Muscle of arm (tissue), 14 donors: ENCODE measurements at places on chromosomes 11 and 22.

DNA sequence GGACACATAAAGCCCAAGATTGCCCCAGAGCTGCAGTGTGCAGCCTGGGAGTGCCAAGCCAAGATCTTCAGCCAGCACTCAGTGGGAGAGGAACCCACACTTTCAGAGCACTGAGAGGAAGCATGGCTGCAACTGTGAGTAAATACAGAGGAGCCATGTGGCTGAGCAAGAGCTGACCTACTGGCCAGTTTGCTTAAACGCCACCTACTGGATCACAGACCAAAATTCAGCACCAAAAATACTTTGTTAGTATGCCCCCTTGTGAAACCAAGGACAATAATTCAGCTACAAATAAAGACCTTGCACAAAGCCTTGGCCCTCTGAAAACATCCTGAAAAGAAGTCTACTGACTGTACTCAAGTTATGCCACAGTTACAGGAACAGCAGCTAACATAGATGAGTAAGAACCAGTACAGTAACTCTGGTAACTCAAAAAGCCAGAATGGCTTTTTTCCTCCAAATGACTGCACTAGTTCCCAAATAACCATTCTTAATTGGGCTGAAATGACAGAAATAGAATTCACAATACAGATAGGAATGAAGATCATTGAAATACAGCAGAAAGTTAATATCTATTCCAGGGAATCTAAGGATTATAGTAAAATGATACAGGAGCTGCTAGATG lies 10.1 kb upstream of the OR4A15 start:
- DNase-seq: no peak

GRCh38 chr22:39663751-39664150 lies 93.2 kb downstream of the CACNA1I start:
- DNase-seq: no peak

DNA sequence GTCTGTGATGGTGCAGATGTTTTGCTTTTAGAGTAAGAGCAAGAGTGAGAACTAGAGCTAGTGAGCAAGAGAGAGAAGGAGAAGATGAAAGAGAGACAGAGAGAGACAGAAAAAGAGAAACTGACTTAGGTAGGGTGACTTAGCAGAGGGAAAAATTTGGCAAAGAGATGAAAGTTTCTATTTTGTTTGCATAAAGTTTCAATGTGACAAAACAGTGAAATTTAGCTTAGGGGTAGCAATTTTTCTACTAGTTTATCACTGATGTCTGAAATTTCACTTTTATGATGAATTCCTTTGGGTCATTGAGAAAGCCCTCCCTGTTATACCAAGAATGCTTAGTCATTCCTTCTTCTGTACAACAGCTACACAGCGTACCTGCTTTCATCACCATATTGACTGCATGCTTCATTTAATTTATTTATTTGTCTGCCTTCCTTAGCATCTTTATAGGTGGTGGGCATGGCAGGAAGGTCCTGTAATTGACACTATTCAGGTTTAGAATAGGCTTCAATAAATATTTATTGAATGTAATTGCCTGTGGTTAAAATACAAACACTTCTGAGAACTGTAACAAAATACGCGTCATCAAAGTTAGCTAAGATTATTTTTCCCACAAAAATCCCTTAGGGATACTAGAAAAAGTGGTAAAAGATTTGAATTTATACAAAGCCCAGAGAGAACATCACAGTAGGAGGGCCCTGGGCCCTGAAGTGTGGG lies 19.9 kb upstream of the CTSC start:
- DNase-seq: no peak

GRCh38 chr11:43447151-43447550 lies 88.4 kb downstream of the TTC17 start:
- no peak for DNase-seq

- DNase-seq: peak; percentile 20
Observed at GRCh38 chr11:78231962-78232501, 43.3 kb downstream of the USP35 start.
